ENCODE measurements at places on chromosomes 6 and 20.

DNA sequence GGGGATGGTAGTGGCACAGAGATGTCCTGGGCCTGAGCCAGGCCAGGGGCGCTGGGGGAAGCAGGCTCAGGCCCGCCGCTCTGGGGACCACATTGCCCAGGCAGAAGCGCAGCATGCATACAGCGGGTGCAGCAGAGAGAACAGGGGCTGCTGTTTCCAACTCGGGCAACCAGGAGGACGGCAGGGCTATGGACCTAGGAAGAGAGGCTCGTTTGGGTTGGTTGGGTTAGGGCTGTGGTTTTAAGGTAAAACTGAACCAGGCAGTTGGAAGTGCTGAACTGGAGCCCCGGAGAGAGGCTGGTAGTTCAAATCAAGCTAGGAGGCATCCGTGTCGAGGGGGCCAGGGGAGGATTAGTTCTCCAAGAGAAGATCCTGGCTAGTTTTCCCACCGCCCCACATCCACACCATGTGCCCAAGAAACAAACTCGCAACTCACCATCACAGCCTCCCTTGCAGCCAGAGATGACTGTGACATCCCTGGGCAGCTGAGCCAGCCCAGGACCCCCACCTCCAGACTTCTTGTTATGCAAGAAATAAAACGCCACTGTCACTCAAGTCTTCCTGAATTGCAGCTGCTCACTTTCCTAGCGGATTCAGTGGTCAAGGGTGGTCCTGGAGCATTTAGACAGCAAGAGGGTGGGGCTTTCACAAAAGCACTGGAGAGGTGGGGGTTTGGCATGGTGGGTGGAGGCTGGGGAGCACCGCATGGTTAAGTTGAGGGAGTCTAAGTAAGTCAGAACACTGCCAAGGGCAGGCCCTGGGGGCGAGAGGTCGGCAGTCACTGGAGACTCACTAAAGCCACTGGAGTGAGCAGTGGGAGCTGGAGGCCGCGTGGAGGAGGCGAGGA, 161.2 kb downstream of the GRM4 start:
- DNase-seq, result no peak

- no peak for DNase-seq
Observed at GRCh38 chr6:41586252-41587007, 40.2 kb downstream of the FOXP4 start.

GRCh38 chr6:73579389-73579788, 58.6 kb upstream of the EEF1A1 start:
- DNase-seq, result no peak

- no peak for DNase-seq
Observed at GRCh38 chr6:154920495-154921200, 74.5 kb upstream of the TIAM2 start.

- DNase-seq, result no peak
Observed at GRCh38 chr6:149231778-149232177, 85.7 kb upstream of the TAB2 start.

DNA sequence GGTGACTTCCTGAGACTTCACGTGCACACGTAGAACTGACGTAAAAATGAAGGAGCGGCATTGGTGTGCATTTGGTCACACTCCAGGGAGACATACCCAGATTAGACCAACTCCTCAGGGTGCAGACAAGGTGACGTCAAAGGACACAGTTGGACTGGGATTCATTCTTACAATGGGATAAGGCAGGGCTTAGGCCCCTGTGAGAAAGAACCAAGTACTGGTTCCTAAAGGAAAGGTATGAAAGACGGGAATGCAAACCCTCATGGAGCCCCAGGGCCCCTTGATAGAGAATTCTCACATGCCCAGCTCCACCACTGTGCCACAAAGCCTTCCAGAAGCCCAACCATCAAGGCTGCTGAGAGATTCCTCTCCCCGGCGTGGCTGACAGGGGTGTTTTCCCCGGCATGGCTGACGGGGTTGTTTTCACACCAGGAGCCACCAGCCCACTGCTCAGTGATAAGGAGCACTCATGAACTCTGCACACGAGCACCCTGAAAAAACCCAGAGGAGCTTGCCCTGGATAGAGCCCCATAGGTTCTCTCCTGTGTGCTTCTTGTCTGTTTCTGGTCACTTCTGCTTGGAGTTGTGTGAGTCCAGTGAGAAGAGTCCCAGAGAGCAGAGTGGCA, 90.1 kb downstream of the CAP2 start:
- no peak for DNase-seq

- DNase-seq, result no peak
Observed at GRCh38 chr20:47605673-47606413, 104.2 kb downstream of the NCOA3 start.

DNA sequence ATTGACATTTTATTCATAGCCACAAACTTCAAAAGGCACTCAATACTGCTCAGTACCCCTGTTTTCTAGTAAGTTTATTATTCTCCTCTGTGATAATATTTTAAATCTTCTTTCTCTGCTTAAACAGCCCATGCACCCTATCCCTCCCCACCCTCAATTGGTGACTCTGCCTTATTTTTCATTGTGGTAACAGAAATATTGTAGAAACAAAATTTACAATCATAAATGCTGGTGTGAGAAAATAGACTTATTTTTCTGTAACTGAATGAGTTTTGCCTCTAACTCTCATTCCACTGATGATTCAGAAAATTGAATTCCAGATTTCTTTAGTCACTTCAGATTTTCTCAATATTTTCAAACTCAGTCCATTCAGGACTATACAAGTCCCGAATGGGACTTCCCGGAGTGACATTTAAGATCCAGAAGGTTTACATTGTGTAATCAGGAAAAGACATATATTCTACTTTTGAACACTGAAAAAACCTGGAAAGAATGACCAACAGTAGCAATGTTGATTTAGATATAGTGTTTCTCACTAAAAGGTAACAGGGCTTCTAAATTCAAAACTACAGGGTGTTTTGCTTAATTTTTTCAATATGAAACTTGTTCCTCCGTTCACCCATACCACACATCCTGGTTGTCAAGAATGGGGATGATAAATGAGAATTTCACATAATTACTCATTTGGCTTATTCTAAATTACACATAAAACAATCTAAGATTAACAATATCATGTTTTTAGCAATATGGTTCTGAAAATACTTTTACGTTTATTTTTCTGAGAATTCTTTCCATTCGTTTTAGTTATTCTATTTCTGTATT, 34.8 kb upstream of the UST start:
- DNase-seq, result no peak

DNA sequence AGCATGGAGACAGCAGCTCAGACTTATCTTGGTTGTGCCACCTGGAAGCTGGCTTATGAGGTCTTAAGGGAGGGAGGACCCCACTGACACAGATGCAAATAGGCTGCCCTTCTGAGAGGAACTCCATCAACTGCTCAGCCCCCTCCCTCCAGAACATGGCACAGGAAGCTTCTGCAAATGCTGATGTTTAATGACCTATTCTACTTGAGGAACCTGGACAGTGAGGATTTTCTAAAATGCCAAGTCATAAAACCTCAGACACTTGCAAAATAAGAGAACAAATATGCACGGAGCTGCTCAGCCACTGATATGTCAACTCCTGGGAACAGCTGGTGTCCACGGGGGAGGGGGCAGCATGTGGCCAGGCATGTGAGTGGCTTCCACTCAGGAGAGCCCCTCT, 3.5 kb downstream of the CST9 start:
- DNase-seq, result no peak

DNA sequence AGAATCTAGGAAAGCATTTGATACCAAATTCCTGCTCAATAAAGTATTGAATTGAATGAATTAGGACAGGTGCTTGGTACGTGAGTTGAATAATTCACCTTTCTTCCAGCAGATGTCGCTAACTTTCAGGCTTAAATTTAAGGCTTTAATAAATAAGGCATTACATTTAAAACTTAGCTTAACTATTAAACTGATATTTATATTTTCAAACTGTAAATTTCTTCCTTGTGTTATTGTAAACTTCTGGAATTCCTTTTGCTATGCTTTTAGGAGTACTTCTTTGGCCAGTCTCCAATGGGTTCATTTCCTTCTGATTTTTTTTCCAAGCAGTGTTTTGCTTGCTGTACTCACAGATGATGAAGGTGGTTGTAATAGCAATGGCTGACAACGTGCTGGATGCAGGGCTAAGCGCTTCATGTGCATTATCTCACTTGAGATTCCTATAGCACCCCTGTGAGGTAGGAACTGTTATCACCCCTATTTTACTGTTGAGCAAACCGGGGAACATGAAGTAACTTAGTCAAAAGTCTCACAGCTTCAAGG, 71.3 kb upstream of the SLC2A12 start:
- no peak for DNase-seq

DNA sequence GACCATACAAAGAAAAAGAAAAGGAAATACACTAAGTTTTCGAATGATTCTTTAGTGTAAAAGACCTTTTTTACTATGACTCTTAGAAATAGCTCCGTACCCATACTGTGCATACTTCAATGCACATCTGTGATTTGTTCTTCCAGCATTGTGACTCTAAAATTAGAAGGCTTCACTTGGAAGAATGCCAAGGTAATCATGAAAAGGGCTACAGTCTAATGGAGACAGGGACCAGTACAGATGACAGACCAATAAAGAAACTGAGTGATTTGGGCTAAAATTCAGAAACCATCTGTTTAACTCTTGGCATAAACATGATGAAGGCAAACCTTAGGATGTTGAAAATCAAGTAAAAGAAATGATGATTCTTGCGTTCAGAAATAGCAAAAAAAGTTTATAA, 46.3 kb downstream of the CYP39A1 start:
- no peak for DNase-seq

DNA sequence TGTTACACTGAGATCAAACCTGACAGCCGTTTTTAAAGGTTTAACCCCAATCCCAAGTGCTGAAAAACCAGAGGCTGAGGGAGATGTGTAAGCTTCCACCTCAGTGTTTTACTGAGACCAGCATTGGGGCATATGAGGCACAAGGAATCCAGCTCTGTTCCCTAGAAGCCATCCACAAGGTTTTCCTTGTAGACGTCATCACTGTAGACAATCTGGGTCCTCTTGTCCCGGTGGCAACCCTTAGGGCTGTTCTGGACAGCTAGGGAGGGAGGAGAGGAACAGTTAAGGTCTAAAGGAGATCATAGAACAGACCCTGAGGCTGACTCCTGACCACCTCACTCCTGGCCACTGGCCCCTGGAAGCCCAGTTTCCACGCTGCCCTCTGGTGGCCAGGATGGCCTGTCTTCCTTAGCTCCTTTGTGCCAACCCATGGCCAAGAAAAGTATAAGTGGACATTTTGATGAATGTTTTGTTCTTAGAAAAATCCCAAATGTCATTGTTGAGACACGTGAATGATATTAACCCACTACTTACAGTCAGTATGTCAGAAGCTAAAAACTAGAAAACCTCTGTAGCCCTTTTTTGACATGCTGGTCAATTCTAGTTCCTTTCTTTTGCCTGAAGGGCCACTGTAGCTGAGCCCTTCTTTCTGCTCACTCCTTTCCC, 6.4 kb downstream of the CFB start:
- no peak for DNase-seq

DNA sequence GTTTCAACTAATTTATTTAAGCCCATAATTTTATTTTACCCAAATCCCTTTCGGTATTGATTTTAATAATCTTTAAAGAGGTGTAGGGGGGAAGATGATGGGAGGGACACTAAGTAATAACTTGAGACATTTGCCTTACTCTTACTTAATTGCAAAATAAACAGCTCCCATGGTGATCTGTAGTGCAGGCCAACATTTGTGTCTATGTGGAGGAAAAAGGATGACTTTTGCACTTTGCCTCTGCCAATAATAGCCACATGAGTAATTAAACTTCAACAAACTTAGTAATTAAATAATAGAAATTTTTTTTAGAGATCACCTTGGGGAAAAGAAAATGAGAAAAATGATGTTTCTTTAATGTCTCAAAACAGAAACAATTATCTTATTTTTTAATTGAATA, 29.9 kb upstream of the CD2AP start:
- DNase-seq, result no peak

DNA sequence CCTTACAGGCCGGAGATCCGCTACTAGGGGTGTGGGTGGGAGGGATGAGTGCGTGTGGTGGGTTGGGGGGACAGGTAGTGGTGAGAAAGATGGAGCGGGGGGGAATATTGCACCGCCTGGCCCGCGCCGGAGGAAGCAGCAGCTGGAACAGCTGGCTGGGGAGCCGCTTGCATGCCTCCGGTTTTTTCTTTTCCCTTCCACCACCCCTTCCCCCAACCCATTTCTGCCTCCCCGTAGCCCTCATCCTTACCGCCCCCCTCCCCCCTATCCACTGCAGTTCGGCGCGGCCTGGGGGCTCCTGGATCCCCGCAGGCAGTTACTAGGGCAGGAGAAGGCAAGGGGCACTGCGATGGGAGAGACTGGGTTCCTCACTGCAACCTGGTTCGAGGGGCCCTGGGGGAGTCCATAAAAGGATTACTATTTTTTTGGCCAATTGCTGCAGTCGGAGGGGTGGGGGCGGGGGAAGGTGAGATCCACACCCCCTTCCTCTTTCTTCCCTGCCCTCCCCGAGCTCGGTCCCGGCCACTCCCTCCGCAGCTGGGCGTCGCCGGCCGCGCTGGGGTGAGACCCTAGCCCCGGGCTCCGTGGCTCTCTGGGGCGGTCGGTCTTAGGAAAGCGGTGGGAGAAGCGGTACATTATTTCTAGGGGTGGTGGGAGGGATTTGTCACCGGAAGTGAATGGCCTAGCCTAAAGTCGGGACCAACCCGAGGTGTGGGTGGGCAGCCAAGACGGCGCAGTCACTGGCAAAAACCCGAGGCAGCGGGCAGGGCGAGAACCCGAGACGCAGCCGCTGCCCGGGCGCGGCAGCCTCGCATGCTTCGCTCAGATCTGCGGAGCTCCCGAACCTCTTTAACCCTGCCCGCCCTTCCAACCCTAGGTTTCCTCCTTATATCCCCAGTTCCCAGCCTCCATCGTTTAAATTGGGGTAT, 824 bp upstream of the TBCC start:
- peak; percentile 59 for DNase-seq

DNA sequence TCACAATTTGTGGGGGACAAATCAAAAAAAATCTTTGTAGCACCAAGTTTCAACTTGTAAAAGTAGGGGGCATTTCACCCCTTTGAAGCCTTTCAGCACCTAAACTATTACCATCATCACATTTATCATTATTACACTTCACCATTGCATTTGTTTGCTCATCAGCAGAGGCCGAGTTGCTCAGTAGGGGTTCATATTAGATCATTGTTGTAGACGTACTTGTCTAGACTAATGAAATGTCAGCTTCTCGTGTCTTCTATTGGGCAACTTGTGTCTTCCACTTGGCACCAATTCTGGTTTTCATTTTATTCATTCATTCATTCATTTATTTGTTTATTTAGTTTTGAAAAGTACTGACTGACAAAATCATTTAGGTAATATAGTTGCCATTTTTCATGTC, 338.3 kb upstream of the KCNQ5 start:
- DNase-seq, result no peak

- no peak for DNase-seq
Observed at GRCh38 chr6:111617149-111617548, 11.5 kb upstream of the TRAF3IP2 start.
